ENCODE measurements at places on chromosomes 16 and 17. TPM values are rescaled to one million over a fixed set of nuclear protein-coding genes. Genes with fewer than 3 reads are reported as not detected.

DNA sequence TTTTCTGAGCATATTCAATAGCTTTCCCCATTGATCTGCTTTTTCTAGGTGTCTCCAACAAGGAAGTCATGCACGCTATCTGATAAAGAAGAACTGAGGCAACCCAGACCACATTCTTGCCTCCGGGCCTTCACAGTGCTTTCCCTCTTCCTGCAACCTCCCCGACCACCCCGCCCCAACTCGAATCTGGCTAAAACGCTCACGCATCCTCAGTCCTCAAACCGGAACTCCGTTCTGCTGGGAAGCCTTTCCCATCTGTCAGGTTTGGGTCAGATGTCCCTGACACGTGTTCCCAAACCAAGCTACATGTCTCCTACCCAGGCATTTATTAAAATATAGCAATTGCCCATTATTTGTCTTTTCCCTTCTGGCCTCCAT lies 112.7 kb downstream of the VPS53 start:
- DNase-seq, result no peak

DNA sequence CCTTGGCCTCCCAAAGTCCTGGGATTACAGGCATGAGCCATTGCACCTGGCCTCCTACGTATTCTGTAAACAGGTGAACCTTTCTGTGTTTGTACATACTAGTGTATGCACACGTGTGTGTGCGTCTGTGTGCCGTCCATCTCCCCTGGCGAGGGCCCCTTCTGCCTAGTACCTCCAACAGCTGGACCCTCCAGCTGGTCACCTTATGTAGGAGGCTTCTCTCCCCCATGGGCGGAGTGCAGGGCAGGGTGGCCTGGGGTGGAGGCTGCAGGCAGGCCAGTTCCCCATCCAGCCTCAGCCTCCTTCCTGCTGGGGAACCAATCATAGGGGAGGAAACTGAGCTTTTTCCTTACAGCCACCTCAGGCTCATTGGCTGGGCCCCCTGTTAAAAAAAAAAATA lies 24.4 kb upstream of the DOC2B start:
- no peak for DNase-seq

GRCh38 chr17:47831934-47832327 lies 461 bp downstream of the LRRC46 start:
- DNase-seq, result no peak

DNA sequence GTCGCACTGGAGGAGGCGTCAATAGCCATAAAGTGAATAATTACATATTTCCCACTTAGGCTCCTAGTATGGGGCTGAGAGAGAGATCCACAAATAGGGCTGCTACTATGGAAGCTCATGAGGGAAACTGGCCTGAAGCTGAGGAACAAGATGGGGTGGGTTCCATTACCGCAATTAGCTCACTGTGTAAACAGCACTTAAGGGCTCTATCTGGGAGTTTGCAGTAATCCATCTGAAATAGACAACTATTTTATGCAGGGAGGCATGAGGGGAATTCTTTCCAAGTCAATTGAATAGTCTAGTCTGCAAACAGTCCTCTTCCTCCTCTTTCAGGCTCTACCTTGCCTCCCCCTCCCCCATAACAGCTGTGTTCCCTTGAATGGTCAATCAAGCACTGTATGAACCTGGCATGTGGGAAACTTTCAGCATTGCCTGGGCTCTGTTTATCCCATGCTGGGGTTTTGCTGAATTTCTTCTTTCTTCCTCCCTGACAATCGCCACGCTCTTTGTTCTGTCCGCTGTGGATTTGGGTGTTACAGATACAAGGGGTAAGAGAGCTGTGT lies 56.1 kb upstream of the MAF start:
- DNase-seq, result no peak

The CDC6 gene
- 96.8 TPM for total RNA-seq
